PC-3 (cell line): ENCODE measurements at places on chromosomes 7 and 10. TPM values are rescaled to one million over a fixed set of nuclear protein-coding genes. Genes with fewer than 3 reads are reported as not detected.
A peak's percentile ranks its signal among the peaks of the same experiment; 100 is the strongest.

Gene SHLD2
- 13.0 and 16.0 TPM in 2 replicates for total RNA-seq

Gene MRPS17
- 16.9 and 20.1 TPM in 2 replicates for total RNA-seq

Gene USP6NL
- 13.0 and 14.3 TPM in 2 replicates for total RNA-seq

Gene ANKRD61
- total RNA-seq, result 0.23 and 0.26 TPM in 2 replicates

GRCh38 chr10:132941640-132942051 is 724 bp downstream of the CFAP46 start:
- H3K4me3 ChIP-seq, result no peak overlapping the region
- no peaks in the 10 kb centered on the region for H3K36me3 ChIP-seq
- no peaks in the 10 kb centered on the region for H3K4me1 ChIP-seq

DNA sequence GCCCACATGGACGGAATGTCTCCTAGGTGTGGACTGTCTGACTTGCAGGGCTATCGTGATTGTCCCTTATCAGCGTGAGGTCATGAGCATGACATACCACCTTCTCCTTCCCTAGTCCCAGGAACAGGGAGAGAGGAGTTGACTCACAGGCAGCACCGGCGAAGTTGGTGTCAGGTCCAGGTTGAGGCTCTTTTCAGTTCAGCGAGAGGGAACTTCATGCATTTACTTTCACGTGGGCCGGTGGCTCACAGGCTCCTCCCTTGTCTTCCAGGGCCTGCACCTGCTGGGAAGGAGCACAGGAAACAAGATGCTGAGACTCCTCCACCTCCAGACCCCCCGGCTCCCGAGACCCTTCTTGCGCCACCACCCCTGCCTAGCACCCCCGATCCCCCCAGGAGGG is 46.1 kb downstream of the PROSER2 start:
- H3K4me1 ChIP-seq, result peaks cover under 1% of the 10 kb centered on the region
- no peak overlapping the region for H3K4me3 ChIP-seq
- H3K27me3 ChIP-seq, result no peaks in the 10 kb centered on the region
- H3K36me3 ChIP-seq, result peaks cover 4% of the 10 kb centered on the region

DNA sequence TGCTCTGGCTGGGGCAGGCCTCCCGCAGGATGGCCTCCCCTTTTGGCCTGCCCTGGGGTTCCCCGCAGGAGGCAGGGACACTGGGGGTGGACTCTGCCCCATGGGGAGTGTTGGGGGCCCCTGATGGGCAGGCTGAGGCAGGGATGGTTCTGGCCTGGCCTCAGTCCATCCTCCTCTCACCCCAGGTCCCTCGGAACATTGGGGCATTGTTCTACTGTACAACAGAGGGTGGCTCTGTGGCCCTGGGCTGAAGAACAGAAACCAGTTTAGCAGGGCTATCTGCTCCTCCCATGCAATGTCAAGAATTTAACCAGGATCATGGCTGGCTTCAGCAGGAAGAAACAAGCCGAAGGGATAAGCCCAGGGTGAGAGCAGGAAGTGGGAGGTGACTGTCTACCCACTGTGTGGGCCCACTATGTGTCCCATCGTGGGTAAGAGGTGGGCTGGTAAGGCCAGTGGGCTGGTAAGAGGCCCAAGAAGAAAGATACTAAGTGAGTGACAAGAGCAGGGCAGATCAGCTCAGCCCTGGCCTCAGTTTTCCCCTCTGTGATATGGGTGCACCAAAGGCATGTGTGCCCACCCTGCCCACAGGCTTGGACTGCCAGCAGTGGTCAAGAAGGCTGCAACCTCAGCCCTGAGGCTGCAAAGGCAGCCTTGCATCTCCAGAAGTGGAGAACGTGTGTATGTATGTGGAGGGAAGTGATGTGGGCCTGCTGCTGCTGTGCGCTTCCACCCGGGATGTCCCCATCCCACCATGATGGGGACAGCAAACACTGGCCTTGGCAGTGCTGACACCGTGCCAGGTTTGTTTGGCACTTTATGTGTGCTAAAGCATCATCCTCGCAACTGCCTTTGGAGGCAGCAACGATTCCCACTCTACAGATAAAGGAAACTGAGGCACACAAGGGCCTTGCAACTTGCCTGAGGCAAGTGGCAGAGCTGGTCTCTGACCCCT is 138.9 kb downstream of the SH3PXD2A start:
- H3K36me3 ChIP-seq, result no peaks in the 10 kb centered on the region
- H3K27ac ChIP-seq, result peak overlapping the region; percentile 85
- no peak overlapping the region for H3K4me3 ChIP-seq
- H3K4me1 ChIP-seq, result peaks cover 30% of the 10 kb centered on the region
- H3K27me3 ChIP-seq, result no peaks in the 10 kb centered on the region

- no peaks in the 10 kb centered on the region for H3K36me3 ChIP-seq
- H3K4me3 ChIP-seq, result no peak overlapping the region
- H3K27me3 ChIP-seq, result no peaks in the 10 kb centered on the region
Observed at GRCh38 chr7:75866489-75867389, 12.1 kb upstream of the RHBDD2 start.

DNA sequence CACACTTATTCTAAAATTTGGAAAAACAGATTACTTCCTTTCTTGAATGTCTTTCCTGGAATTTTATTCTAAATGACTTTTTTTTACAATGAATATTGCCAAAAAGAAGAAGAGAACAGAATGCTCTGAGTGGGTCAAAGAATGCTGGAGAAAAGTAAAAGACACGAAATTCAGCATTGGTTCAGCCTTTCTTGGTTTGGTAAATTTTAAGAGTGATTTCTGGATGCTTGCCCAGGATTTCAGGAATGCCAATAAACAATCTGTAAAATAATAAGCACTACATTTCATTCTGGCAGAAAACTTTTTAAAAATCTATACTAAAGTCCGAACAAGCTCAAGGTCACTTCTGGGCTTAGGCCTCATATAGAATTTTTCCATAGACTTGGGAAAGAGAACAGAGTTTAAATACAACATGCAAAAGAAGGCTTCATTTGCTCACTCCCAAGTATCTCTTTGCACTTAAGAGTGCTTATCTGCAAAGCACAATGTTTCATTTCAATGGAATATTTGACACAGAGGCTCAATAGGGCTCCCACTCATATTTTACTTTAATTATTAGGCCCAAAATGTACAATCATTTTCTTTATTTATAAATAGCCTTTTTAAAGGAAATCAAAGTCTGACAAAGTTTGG is 359.5 kb upstream of the ANKRD30A start:
- H3K4me3 ChIP-seq, result no peak overlapping the region
- no peaks in the 10 kb centered on the region for H3K27me3 ChIP-seq
- peak overlapping the region; percentile 19 for H3K27ac ChIP-seq
- H3K4me1 ChIP-seq, result peaks cover 27% of the 10 kb centered on the region
- DNase-seq, result peak; percentile 95

GRCh38 chr10:6204063-6204340 is 1.3 kb downstream of the PFKFB3 start:
- peaks cover 19% of the 10 kb centered on the region for H3K4me1 ChIP-seq
- H3K36me3 ChIP-seq, result no peaks in the 10 kb centered on the region
- peak overlapping the region; percentile 26 for H3K27ac ChIP-seq

DNA sequence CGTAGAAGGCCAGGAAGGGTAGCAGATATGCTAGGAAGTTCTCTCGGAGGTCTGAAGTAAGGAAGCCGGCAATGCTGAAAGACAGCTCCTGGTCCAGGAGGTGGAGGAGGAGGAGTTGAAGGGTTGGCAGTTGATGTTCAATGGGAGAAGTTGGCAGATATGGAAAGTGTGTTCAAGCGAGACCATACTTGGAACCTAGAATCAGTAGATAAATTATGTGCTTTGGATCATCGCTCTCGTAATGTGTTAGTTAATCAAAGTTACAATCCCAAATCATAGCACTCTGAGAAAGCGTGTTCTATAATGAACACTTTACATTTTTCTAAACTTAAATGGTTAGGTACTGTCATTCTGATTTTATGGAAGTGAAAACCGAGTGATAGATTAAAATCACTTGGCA is 152.9 kb downstream of the CELF2 start:
- H3K4me1 ChIP-seq, result no peaks in the 10 kb centered on the region
- H3K27me3 ChIP-seq, result peaks cover 26% of the 10 kb centered on the region
- H3K4me3 ChIP-seq, result no peak overlapping the region
- no peak overlapping the region for H3K27ac ChIP-seq

DNA sequence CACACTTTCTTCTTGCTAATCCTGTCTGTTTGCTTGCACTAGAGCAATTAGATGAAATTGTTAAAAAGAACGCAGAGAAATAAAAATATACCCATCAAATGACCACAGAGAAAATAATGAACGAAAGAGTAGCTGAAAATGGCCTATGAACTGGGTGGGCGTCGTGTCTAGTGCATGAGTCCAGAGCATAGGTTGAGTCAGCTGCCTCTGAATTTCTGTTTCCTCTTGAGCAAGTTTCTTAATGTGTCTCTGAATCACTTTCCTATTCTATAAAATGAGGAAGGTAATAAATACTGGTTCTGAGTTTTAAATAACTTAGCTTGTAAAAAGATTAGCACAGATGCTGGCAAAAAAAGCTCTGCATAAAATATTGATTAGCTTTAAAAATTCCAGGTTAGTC is 75.0 kb downstream of the POM121L12 start:
- no peaks in the 10 kb centered on the region for H3K4me1 ChIP-seq
- H3K36me3 ChIP-seq, result no peaks in the 10 kb centered on the region
- no peak overlapping the region for H3K4me3 ChIP-seq
- no peak overlapping the region for H3K27ac ChIP-seq
